ENCODE measurements at places on chromosomes 12 and 14.

DNA sequence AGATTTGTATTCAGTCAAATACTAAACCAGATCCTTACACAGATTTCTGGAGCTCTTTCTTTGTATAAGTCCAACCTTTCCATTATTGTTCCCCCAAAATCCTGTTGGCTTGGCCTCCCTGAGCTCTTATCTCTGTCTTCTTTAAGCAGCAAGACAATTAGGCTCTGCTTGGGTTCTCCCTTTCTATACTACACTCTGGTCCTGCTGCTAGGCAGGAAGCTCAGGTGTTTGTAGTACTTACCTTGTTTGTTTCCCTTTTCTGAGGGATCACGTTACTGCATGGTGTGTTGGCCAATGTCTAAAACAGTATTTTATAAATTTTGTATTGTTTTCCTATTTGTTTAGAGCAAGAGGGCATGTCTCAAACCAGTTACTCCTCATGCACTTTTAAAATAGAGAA lies 192.9 kb downstream of the PRKD1 start:
- ATAC-seq, result no peak

DNA sequence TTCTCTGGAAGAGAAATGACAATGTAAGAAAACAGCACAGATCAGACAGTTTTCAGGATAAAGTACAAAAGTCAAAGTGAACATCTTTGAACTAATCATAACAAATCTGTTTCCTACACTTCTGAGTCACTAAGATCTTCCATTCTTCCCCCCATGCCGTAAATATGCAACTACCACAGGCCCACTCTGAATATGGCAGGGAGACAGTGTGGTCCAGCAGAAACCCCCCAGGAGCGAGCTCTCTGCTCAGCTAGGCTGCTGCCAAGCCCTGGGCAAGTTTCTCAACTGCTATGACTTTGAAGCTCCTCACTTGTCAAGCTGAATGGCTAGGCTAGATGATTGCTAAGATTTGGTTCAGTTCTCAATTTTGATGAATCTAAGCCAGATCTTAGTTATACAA lies 148.1 kb downstream of the EFCAB11 start:
- ATAC-seq, result no peak

DNA sequence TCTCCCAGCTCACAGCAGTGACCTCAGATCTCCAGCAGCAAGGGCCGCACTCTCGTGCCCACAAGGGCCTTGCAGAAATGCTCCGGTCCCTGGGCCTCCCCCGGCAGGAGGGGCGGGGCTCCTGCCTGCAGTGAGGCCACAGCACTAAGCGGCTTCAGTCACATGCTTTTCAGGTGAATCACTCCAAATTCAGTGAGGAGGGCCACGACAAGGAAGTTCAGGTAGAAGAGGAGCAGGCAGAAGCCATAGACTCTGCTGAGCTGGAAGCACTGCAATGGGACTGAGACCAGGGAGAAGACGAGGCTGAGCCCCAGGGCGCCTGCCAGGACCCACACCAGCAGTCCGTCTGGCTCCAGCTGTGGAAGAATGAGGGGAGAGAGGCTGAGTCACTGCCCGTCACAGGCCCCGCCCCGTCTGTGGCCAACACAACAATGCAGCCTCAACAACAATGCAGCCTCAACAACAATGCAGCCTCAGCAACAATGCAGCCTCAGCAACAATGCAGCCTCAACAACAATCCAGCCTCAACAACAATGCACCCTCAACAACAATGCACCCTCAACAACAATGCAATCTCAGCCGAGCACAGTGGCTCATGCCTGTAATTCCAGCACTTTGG lies 35.2 kb downstream of the SLC8B1 start:
- ATAC-seq, result no peak

DNA sequence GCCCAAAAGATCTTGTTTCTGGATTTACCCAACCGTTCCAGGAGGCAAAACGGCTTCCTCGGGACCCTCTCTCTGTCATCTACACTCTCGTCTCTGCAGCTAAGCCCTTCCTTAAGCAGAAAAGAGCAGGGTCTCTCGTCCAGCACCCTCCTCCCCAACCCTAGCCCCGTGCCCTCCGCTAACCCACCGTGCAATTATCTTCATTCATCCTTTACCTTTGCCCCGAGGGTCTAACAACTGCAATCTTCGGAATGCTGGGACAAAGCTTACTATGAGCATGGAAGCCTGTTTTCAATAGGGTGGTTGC lies 276 bp upstream of the BMAL2 start:
- ATAC-seq, result no peak

- ATAC-seq, result no peak
Observed at GRCh38 chr12:3726456-3726855, 26.5 kb downstream of the CRACR2A start.

- ATAC-seq, result no peak
Observed at GRCh38 chr14:101825797-101826196, 64.3 kb downstream of the PPP2R5C start.

GRCh38 chr14:39430762-39431415 lies 1.3 kb downstream of the FBXO33 start:
- no peak for ATAC-seq

- no peak for ATAC-seq
Observed at GRCh38 chr12:22275843-22276242, 58.7 kb downstream of the ST8SIA1 start.

DNA sequence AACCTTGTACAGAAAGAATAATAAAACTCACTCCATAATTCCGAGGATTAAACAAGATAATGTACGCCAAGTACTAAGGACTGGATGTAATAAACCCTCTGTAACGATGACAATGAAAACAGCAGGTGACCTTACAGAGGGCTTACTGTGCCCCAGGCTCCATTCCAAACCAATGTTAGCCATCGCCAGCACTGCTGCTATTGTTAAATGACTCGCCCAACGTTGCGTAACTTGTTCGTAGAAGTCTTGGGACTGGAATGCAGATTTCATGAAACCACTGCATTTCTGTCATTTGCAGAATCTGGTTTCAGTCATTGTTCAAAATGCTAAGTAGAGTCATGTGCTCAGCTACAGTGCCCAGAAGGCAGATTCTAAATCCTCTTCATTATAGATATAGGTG lies 728 bp upstream of the STON2 start:
- no peak for ATAC-seq

- no peak for ATAC-seq
Observed at GRCh38 chr14:33548606-33549005, 402.3 kb downstream of the EGLN3 start.

- ATAC-seq, result no peak
Observed at GRCh38 chr14:91748049-91748448, 16.2 kb upstream of the CATSPERB start.
